CD4-positive, CD25-positive, alpha-beta regulatory T cell (primary cell): ENCODE measurements at places on chromosomes 7 and 10. TPM values are rescaled to one million over a fixed set of nuclear protein-coding genes. Genes with fewer than 3 reads are reported as not detected.

DNA sequence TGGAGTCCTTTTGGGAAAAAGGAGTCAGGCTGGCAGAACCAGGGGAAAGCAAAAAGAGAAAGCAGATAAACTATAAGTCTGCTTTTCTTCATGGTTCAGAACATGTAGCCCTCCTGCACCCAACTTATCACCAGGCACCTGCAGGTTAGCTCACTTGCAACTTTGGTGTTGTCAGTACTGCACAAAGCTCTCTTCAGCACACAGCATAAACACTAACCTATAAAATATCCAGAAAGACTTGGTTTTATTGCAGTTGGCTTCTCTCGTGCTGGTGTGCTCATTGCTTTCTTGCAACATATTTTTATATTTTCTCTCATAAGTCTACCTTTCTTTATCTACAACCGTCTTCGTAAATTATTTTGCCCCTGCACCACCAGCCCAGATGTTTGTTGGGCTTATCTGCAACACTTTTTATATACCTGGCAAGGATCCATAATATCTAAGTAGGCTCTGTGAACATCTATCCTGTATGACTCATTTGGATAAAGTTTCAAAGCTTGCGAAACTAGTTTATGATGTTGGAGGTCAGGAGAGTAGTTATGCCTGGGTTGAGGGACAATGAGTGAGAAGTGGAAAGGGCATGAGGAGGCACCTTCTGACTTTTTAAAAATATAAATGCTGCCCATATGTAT, 164.6 kb downstream of the ANKRD30A start:
- DNase-seq: no peak

NKX2-3 gene
- total RNA-seq: not detected

GRCh38 chr10:7377614-7378248, 33.1 kb downstream of the SFMBT2 start:
- no peak for DNase-seq

DNA sequence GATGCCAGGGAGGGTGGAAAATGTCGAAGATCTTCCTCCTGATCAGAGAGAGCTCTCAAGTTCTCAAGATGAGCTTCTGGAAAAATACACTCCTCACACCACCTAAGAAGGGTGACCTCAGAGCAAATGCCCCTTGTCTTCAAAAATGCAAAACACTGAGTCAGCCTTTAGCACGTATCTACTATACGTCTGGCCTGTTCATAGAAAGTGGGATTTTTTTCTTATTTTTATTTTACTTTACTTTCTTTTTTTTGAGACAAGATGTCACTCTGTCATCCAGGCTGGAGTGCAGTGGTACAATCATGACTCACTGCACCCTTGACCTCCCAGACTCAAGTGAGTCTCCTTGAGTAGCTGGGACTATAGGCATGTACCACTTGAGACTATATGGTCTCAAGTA, 57.1 kb downstream of the AFAP1L2 start:
- DNase-seq: no peak

- no peak for DNase-seq
These were observed 5.1 kb downstream of the UNC5B start for GRCh38 chr10:71217266-71218045.

DNA sequence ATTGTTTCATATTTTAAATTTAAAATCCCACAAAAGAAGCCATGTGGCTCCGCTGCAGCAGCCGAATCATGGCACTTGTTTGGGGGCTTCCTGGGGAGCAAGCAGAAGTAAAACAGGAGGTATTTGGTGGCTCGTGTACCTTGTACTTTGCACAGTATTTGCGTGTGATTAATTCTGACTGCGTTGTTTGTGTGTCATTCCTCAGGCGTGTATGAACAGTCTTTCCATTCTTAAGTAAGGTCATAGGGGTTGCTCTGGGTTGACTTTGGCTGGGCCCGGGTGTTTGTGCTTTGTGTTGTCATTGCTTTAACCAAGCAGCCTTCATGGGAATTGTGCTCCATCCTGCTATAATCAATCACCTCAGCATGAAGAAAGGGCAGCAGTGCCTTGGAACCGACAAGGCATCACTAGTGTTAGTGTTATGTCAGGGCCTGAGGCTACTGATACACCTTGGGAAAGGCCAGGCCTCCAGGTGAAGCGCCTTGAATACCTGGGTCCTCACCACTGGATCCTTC, 182.4 kb downstream of the ARHGAP21 start:
- DNase-seq: no peak

CALD1 gene
- 3.9 TPM for total RNA-seq
